ENCODE measurements at places on chromosomes 1 and 21. TPM values are rescaled to one million over a fixed set of nuclear protein-coding genes. Genes with fewer than 3 reads are reported as not detected.

The PODN gene
- 87.5 TPM for total RNA-seq

The PPIAL4G gene
- 0.12 TPM for total RNA-seq

The AMY1C gene
- total RNA-seq = 0.81 TPM

DNA sequence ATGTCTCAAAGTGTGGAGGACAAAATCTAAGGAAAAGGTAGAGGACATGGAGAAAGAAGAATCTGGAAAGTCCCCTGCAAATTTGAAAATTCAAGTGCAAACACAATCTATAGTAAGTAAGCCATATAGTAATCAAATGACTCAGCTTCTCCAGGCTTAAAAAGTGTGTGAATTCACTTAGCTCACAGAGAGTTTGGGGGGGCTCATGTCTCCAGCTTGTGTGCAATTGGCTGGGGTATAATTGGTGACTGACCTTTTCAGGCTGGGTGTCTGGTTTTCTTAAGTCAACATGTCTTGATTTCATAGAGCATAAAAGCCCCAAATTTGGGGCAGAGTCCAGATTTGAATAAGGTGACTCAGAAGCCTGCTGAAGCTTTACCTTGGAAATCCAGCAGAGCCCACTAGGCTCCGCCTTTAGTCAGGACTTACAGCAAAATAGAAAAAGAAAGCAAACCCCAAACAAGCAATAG lies 8.6 kb downstream of the CLDN14 start:
- DNase-seq = no peak

DNA sequence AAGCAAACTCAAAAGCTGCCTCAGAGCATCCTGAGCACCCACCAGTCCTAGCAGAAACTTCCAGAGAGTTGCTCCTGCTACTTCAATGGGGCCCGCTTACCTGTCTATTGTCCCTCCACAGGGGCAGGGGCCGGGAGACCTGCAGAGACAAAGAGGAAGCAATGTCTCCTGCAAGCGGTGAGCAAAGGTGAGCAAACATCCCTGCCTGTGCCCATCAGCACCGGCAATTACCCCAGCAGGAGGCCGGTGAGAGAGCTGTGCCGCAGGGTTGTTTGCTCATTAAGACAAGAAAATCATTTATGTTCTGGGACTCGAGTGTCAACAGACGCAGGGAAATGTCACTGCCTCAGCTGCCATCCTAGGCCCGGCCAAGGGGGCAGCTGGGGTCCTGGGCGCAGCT lies 53.8 kb upstream of the TARDBP start:
- DNase-seq = no peak

Measured in testis (tissue), 5 donors.